IMR-90 (cell line): ENCODE measurements at places on chromosomes 5 and 9. TPM values are rescaled to one million over a fixed set of nuclear protein-coding genes. Genes with fewer than 3 reads are reported as not detected.

GRCh38 chr5:137693307-137693950 is 42.5 kb downstream of the KLHL3 start:
- DNase-seq: no peak

DNA sequence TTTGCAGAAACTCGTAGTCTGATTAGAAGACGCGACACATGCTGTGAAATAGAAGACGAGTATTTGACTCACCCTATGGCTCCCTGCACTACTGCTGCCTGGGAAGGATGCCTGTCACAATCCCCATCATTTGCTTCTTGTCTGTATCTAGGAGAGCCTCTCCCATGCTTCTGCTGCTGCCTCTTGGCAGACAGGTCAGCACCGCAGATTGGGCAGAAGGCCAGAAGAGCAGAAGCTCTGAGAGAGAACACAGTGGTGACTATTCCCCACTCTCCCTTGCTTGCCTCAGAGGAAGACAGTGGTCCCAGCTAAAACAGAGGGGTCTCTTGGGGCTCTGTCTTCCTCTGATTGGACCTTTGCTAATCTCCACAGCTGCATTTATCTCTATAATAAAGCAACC is 84.0 kb upstream of the SMIM32 start:
- DNase-seq: no peak

Gene C7
- total RNA-seq: 0.54 and 0.83 TPM in 2 replicates

- peak; percentile 49 for DNase-seq
Observed at GRCh38 chr5:77777281-77777892, 1.2 kb upstream of the TBCA start.

GRCh38 chr5:171639205-171639621 is 146.4 kb upstream of the SMIM23 start:
- no peak for DNase-seq

DNA sequence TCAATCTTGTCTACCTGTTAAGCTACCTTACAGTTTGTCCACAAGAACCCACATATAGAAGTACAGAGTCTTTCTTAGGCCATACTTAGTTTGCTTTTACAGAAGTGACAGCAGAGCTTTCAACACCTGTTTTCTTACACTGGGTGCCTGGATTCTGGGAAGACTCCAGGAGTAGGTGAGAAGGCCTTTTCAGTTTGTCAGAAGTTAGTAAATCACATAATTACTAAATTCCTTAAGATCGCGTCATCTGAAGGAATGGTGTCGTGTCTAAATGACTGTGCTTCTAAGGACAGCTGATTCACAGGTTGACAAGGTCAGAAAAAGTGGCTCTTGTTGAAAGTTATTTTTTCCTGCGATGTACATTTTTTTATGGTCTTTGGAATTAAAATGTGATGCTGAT is 97.0 kb upstream of the FAM120A start:
- DNase-seq: no peak

Gene CLK4
- total RNA-seq: 8.2 and 14.4 TPM in 2 replicates

DNA sequence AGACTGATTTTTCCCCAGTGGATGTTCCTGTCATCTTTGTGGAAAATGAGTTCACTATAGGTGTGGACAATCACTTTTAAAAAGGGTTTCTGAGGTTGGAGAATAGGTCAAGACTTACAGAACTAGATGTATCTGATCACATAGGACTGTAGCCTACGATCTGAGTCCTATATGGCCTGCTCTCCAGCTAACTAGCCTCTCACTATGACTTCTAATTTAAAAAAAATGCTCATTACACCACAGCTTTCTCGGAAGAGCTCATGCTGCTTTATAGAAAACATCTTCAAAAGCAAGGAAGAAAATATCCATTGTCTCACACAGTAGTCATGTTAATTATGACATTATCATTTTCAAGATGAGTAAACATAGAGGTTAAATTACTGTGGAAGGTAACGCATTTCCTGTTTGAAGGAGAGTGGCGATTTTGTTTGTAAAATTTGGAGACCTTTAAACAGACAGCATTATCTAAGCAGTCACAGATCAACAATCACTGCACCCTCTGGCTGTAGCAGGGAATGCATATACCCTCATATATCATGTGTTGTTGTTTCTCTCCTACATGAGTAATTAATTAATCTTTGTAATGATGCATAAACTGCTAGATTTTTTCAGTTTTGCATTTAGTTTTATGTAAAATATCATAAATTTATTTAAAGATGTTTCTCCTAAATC is 573.7 kb downstream of the GABRG2 start:
- no peak for DNase-seq

GRCh38 chr5:55771175-55771655 is 33.4 kb downstream of the DDX4 start:
- DNase-seq: no peak

Gene KIF4B
- under 0.01 TPM in 2 replicates for total RNA-seq

DNA sequence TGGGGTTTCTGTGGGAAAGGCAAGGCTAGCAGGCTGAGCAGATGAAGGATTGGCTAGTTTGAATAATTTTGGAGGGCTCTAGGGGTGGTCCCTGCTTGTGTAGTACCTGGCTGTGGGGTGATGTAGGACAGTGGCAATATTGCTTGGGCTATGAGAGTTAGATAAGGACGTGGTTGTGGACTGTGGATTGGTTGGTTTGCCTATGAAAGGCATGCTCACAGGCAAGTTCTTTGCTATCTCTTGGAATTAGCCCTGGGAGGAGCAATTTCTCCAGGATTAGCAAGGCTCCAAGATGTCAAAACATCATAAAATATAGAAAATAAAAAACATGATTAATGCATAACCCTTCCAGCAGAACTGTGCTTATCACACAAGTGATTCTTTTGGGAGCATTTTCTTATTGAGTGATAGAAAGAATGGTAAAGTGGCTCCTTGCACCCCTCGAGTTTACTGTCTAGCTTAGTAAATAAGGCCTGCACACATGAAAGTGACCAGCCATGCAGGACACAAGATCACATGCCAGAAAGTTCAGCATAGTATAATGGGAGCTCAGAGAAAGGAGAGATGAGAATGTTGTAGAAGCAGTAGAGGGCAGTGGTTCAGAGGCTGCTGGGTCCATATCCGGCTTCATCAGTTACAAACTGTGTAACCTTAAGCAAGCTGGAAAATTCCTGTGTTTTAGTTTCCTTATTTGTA is 13.8 kb downstream of the AOPEP start:
- no peak for DNase-seq

DNA sequence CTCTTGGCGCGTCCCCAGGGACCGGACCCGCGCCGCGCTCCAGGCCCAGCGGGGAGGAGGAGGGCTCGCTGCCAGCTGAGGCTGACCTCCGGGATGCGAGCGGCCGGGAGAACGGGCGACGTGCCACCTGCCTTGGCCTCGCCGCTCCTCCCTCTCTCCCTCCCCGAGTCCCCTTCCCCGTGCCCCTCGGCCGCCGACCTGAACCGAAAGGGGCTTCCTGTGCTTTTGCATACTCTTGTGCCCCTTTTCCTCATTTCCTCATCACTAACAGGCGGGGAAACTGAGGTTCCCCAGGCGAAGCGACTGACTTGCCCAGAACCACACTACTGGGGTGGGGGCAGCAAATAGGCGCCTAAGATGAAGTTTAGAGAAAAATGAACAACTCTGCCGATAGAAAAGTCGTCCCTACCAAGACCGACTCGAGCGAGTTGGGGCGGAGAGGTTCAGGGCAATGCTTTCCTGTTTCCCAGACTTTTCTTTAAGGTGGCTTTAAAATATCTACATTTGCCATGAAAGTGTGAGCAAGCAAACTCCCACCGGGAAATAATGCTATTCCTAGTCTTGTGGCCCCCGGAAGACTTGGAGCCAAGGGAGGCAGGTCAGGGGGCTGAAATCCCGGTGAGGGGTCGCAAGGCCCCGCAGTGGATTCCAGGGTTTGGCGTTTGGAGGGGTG is 580 bp upstream of the DUSP1 start:
- no peak for DNase-seq

GRCh38 chr9:71778085-71778484 is 9.8 kb upstream of the CEMIP2 start:
- DNase-seq: no peak

Gene TSLP
- total RNA-seq: 0.28 and 0.54 TPM in 2 replicates

DNA sequence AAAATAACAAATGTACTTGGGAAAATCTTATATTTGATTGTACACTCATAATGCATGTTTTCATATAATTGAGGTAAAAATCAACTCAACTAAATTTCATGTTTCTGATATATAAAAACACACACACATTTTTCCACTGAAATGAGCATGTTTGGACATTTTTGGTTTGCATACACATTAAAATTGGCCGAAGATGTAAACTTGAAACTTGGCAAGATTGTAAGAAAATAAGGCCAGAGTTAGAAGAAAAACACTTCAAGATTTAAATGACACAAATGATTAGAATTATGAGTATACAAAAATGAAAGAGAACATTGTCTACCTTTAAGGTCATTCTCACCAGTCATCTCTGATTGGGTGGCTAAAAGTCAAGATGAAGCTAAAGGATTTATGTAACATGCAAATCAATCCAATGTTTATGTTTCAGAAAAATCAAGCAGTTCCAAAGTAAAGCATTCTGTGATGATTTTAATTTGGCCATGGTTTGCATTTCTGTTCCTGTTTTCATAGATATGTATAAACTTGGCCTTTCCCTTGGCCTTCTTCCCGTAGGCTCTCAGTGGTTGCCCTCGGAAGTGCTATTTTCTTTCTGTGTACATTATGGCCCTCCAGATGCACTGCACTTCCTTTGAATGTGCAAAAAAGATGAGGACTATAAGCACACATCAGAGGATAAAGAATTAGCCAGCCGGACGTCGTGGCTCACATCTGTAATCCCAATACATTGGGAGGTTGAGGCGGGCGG is 1105.4 kb upstream of the DMAC1 start:
- no peak for DNase-seq

Gene ABO
- total RNA-seq: not detected in 2 replicates

- peak; percentile 65 for DNase-seq
Observed at GRCh38 chr9:129487658-129488483, 133.0 kb downstream of the C9orf50 start.
